NCI-H524 (cell line): ENCODE measurements at places on chromosomes 1 and 21.

DNA sequence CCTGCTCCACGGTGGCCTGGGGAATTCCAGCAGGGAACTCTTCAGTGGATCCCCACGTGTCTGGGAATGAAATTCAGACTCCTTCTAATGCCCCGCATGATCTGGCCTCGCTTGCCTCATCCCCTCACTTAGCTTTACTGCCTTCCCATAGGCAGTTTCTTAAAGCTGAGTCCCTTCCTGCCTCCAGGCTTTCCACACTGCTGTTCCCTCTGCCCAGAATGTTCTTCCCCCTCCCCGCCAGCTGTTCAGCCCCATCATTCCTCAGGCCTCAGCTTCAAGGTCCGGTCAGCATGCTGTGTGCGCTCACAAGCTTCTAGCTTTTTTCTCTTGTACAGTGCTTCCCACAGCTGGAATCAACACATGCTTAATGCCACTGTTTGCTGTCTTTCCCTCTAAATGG lies 54.9 kb upstream of the WASF2 start:
- no peak for DNase-seq

DNA sequence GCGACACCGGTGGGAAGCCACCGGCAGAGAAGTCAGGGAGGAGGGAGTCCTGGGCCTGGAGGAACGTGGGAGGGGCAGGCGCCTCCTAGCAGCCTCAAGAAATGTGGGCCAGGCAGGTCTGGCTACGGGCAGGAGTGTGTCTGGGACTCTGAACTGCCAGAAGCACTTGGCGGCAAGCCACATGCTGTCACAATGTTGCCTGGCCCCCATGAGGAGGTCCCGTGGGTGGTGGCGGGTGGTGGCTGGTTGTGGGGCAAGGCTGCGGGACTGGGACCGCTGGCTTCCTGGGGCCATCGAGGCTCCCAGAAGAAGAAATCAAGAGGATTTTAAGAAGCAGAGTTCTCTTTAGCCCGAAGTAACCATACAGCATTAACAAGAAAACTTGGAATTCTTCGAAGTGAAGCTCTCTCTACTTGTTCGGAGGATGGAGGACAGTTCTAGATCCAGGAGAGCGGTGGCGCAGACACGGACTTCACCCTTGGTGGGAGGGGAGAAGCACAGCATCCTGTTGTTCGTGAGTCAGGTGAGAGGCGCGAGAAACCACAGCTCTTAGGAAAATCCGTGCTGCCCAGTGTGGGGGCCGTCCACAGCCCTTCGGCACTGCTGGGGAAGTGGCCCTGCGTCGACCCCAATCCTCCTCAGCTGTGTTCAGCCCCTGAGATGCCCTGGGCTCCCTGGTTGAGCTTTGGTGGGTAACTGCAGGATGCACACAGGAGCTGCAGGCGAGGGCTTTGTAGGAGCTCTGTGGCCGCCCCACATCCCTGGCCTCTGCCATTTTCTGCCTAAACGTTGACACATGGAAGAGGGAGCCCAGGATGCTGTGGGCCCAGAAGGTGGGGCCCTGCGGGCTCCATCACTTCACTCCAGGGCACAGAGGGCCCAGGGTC lies 12.4 kb downstream of the SKI start:
- no peak for DNase-seq

DNA sequence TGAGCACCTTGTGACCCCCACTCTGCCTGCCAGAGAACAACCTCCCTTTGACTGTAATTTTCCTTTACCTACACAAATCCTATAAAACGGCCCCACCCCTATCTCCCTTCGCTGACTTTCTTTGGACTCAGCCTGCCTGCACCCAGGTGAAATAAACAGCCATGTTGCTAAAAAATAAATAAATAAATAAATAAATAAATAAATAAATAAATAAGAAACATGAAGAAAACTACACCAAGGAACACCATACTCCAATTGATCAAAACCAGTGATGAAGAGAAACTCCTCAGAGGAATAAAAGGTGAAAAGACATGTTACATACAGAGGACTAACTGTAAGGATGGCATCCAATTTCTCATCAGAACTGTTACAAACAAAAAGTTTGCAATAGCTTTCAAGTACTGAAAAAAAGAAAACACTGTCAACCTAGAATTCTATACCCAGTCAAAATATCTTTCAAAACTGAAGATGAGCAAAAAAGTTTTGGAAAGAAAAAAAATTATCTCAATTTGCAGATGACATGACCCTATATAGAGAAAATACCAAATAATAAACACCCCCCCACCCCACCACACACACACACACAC lies 28.4 kb downstream of the NBPF6 start:
- DNase-seq = no peak

GRCh38 chr1:162131400-162132321 lies 62.2 kb downstream of the NOS1AP start:
- DNase-seq = no peak

DNA sequence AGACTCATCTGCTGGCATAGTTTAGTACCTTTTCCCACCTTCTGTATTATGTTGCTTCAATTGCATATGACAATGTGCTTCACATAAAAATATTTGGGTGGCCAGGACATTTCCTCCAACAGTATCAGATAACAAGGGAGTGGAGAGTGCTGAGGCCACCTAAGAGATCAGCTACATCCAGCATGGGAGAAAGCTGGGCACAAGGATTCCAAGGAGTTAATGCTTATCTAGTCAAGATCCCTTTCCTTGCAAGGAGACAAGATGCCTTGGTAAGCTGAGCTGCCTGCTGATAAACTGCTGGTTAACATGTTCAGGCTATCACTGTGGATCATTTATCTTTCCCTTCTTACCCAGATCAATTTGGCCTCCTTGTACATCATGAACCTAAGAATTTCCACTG lies 5.4 kb downstream of the TACSTD2 start:
- DNase-seq = no peak

DNA sequence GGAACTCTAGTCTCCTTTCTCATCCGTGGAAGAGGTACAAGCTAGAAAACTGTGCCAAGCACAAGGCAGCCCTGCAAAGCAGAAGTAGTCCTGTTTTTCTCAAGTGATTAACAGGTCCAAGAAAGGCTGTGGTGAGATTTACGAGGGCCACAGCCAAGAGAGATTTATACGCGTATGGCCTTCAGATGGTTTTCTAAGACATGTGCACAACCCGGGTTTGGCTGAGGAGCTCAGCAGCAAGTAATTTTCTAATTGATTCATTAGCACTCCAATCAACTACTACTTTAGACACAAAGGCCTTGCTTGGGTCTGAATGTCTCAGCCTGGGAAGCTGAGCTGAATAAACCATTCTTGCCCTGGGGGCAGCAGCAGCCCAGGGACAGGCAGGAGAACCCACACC lies 55.8 kb downstream of the SSBP3 start:
- DNase-seq = no peak

- no peak for DNase-seq
Observed at GRCh38 chr21:34801519-34802132, 132.8 kb downstream of the CLIC6 start.

GRCh38 chr1:144551543-144552424 lies 40.9 kb upstream of the PPIAL4F start:
- DNase-seq = no peak

- no peak for DNase-seq
Observed at GRCh38 chr1:77824079-77824478, 44.6 kb downstream of the MIGA1 start.

DNA sequence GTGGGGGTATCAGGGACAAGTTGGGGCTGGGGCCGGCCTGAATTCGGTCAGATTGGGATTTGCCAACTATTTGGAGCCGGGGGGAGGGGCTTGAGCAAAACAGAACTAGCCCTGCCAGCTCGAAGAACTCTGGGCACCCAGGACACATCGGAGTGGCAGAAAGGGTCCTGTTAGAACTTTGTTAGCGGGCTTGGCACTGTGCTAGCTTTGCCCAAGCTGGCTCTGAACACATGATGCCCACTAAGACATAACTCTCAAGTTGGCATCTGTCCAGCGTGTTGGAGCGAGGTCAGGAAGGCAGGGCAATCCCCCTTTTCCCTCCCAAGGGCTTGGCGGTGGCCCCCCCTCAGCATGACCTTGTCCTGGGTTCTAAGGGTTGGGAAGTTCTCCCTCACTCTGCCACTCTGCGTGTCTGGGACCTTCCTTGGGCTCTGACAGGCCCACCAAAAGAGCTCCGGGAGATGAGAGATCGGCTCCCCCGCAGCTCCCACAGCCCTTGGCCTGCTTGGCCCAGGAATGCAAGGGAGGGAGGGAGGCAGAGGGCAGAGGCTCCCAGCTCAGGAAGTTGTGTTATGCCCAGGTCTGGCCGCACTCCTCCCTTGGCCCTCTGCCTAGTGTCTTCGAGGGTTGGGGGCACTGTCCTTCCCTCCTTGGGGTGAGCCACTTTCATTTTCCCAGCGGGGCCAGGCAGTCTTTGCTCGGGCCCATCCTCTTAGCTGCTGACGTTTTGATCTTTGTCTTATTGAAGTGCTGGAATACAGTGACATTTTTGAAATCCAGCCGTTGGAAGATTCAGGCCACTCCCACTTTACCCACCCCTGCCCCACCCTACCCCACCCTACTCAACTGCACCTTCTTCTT lies 1.2 kb downstream of the LMNA start:
- DNase-seq = no peak

- DNase-seq = no peak
Observed at GRCh38 chr21:14554948-14555347, 8.8 kb upstream of the SAMSN1 start.

DNA sequence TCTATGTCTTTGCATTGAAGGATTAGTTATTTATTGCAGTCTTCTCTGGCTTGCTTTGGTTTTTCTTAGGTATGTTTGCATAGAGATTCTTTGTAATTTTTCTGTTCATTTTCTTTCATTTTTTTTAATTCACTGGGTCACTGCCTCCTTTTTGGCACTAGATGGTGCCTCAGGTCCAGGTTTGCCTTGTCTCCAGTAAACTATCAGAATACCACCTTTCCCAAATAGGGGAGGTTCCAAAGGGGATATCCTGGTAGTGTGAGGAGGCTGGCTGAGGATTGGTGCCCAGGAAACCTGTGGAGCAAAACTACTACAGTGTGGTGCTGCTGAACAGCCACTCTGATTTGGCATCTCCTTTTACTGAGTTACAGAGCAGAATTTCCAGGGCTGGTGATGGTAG lies 257.1 kb downstream of the KCTD3 start:
- DNase-seq = peak; percentile 19

- DNase-seq = peak; percentile 75
Observed at GRCh38 chr1:61851849-61852669, 109.8 kb downstream of the PATJ start.

- no peak for DNase-seq
Observed at GRCh38 chr1:39847940-39848339, 35.4 kb downstream of the TRIT1 start.

DNA sequence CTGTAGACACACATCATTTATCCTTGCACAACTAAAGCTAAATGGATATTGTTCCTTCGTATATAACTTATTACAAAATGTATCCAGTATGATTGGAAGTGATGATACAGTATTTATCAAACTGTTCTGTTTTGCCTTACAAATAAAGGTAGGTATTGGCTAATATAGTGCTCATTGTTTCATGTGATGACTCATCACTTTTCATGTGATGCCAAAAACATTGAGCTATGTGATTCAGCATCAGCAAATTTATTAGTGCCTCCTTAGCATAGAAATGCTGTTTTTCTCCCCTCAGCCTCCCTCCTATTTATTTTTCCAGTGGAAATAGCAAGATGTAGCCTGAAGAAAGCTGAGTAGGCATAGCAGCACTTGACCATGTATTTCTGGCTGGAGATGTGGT lies 228.6 kb upstream of the LYPLAL1 start:
- no peak for DNase-seq

GRCh38 chr1:62334434-62334985 lies 15.3 kb upstream of the KANK4 start:
- DNase-seq = no peak

DNA sequence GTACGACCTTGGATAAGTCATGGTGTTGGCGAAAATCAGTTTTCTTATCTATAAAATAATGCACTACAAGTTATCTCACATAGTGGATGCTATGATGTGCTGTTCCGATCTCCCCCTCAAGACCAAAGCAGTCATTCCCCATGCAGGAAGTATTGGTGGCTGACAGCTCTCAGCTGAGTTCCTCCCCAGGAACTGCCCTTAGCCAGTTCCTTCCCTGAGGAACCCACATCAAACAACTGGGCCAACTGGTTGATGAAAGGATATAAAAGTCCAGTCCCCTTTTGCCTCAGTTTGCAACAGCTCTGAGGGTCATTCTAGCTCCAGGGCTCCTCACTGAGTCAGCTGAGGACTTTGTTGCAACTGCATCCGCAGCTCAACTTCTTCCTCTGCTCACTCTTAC lies 16.1 kb upstream of the SLAMF1 start:
- DNase-seq = no peak

- no peak for DNase-seq
Observed at GRCh38 chr1:8176279-8176678, 141.6 kb upstream of the SLC45A1 start.

DNA sequence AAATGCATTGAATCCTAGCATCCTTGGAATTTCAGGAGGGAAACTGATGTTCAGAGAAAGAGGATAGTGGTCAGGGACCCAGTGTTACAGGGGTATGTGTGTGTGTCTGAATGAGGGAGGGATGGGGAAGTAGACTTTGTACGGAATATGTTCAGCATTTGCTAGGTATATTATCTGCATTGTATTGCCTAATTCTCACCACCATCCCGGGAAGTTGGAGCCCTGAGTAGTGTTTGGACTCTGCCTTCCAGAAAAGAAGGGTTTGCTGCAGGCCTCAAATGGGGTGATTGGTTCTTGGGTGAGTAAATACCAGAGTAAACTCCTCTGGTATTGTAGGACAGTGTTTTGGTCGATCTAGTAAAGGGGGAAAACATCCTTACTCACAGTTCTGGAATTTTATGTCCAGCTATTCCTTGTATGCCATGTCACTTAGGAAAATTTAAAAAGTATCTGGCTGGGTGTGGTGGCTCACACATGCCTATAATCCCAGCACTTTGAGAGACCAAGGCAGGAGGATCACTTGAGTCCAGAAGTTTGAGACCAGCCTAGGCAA lies 7.1 kb upstream of the ZNF496 start:
- DNase-seq = no peak

- no peak for DNase-seq
Observed at GRCh38 chr1:204940591-204940990, 69.9 kb downstream of the NFASC start.

GRCh38 chr1:35860696-35861095 lies 22.3 kb upstream of the AGO1 start:
- no peak for DNase-seq

GRCh38 chr1:8733484-8733883 lies 84.0 kb downstream of the RERE start:
- no peak for DNase-seq

DNA sequence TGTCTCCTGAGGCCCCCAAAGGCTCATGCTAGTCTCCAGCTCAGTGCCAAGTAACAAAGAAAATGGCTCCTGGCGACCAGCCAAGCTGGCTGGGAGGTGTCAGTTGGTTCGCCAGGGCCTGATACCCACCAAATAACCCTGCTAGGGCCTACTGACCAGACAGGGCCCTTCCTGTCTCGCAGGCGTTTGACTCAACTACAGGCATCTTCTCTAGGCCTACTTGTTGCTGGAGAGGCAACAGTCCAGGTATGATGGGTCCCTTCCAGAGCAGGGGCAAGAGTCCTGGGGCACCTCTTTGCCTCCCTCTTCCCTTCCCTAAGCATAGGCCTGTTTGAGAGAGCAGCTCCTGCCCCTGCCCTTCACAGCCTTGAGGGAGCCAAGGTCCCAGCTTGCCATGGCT lies 147.9 kb upstream of the VANGL1 start:
- no peak for DNase-seq
